GM04503 (cell line): ENCODE measurements at places on chromosomes 7 and 10.

- no peak for DNase-seq
Measured at GRCh38 chr10:60898321-60898720, 45.7 kb downstream of the RHOBTB1 start.

GRCh38 chr7:27419581-27420177 lies 177.1 kb downstream of the EVX1 start:
- no peak for DNase-seq

DNA sequence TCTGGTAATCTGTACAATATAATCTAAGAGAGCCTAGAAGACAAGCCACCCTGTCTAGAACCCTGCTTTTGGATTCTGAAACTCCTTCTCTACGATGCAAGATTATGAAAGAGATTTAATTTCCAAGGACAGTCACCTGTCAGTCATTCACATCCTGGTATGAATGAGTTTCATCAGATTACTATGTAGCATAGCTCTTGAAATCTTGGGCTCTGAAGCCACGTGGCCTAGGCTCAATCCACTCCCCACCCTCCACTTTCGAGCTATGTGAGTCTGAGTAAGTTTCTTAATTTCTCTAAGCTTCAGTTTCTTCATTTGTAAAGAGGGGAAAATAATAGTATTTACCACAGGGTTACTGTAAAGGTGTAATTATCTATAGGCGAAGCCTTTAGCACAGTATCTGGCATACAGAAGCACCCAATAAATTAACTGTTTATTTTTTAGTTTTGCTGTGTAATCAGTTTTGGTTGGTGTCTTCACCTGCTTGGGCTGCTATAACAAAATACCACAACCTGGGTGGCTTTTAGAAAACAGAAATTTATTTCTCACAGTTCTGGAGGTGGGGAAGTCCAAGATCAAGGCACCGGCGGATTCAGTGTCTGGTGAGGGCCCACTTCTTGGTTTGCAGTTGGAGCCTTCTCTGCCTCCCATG lies 71.3 kb downstream of the MYOF start:
- DNase-seq: no peak

- no peak for DNase-seq
Measured at GRCh38 chr10:96044736-96045135, 1.4 kb downstream of the CCNJ start.

DNA sequence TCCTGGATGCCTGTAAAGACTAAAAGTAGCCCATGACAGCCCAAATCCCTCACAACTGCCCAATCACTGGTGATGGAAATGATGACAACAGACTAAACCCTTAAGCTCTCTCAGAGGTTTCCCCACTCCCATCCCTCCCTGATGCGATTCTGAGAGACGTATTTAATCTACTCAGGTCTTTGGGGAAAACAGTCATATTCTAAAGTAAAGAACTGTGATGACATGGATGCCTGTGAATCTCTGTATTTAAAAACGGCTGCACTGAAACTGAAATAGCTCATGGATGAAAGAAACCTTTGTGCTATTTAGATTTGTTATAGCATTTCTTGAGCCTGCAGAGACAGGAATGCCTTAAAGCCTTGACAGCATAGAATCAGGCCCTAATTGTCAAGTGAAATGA lies 28.5 kb downstream of the VPS41 start:
- DNase-seq: no peak

DNA sequence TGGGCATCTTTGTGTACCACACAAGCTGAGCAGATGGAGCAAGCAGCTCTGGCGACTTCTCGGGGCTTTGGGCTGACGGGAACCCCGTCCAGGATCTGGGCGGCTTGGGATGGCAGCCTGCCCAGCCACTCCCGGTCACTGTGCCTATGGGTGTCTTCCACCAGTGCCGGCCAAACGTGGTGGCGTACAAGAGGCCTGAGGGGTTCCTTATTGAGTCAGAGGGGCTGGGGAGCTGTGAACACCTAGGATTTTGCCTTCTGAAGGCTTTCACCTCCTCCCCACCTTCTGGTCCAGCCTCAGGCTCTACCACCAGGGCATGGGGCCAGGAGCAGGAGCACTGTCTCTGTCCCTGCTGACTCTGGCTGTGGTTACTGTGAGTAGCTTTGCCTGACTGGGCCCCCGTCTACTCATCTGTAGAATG lies 71.8 kb upstream of the PPIF start:
- DNase-seq: no peak

GRCh38 chr10:98150544-98150943 lies 16.1 kb downstream of the R3HCC1L start:
- DNase-seq: no peak

DNA sequence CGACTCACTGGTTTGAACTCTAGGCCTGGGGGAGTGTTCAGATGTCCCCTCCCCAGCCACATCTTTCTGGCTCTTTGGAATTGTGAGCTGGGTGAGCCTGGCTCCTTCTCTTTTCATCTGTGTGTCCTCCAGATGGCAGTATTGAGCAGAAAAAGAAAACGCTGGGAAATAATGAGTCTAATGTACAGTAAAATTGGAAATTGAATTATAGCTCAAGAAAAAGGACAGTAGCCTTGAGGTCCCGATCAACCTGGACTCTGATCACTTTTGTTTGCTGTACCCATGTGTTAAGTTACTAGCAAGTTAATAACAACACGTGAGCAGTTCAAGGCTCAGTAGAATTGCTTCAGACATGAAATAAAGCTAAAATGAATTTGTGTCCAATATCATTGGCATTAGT lies 77.9 kb downstream of the SNX10 start:
- DNase-seq: no peak

DNA sequence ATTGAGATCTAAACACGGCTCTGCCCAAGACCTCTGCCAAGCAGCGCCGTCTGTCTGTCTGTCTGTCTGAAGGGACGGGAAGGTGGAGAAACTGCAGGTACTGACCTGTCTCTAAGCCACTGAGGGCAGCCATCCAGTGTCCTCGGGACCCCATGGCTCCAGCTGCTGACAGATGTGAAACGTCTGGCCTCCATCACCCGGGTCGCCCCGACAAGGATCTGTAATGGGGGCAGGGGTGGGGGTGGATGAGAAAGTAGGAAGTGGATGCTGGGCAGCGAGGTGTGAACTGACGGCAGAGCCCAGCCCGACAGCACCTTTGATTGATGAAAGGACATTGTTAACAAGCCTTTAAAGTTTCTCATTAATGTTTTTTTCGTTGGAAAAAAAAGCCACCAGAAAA lies 193.1 kb downstream of the EBF3 start:
- DNase-seq: no peak

- DNase-seq: no peak
Measured at GRCh38 chr10:49645871-49646870, 32.3 kb downstream of the CHAT start.

DNA sequence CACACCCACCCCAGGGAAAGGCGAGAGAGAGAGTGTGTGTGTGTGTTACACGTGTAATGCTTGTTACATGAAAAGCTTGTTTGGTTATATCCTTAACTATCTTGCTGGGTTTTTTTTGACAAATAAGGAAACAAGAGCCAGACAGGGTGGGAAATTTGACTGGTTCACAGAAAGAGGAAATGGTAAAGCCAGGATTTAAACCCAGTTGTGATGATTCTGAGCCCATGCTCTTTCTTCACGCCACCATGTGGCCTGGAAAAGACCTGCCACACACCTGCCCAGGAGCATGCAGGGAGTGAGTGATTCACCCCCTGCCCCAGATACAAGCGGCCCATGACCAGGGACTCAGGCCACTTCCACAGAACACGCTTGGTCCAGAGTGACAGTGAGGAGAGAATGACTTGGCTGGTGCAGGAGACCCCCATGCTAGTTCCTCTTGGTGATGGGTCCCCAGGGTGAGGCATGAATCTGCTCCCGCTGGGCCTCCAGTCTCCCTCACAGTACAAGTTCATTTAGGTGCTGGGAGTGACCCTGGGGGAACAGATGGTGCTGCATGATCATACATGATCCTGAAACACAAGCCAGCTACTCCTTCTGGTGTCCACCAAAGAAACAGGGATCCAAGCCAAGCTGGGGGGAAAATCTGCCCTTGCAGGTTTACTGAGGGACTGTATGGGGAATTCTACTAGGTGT lies 21.0 kb upstream of the EIF5AL1 start:
- DNase-seq: no peak

DNA sequence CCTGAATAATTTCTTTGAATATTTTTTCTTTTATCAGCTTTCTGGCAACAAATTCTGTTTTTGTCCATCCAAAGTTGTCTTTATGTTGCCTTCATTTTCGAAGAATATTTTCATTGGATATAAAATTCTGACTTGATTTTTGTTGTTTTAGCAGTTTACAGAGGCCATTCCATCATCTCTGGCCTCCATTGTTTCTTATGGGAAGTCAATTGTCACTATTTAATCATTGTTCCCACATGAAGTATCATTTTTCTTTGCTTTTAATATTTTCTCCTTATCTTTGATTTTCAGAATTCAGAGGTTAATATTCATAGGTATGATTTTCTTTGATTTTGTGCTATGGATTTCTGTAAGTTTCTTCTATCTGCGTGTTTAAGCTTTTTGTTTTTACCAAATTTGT lies 512.6 kb downstream of the LRMDA start:
- DNase-seq: no peak
